Stimulated activated CD8-positive, alpha-beta memory T cell treated with anti-CD3 and anti-CD28 coated beads, Interleukin-7, amount 100 ng/mL, for 48 hours (primary cell): ENCODE measurements at places on chromosomes 1 and 21.

- DNase-seq = no peak
Observed at GRCh38 chr1:92070892-92071291, 4.3 kb downstream of the SETSIP start.

GRCh38 chr1:61993331-61993961 is 201.2 kb upstream of the L1TD1 start:
- DNase-seq = no peak

GRCh38 chr1:156096640-156097391 is 14.6 kb upstream of the MEX3A start:
- DNase-seq = peak; percentile 95

GRCh38 chr1:68590473-68590872 is 93.6 kb upstream of the DEPDC1 start:
- DNase-seq = no peak

DNA sequence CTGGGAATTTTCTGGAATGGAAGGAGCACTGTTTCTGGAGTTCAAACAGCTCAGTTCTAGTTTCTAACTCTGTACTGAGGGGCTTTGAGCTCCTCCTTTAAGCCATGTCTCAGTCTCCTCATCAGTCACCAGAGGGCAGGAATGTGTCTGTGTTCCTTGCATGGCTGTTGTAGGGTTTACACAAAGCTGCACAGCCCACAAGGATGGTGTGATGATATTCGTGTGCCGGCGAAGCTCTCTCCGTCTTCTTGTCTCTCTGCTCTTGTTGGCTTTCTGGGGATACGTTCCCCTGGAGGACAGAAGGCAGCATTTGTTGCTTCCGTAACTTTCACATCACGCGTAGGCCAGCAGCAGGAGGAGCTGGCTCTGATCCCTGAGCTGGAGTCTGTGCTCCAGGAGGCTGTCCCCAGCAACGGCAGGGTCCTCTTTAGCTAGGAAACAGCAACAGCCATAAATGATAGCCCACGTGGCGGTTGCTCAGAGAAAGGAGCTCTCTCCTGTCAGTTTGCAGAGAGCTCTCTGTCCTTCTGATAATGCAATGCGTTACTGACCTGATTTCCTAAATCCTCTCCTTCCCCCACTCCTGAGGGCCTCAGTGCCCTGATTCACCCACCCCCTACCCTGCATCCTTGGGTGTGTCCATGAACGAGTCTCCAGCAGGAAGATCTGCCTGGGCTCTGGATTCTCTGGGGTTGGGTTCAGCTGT is 189.2 kb upstream of the VAMP3 start:
- no peak for DNase-seq

- no peak for DNase-seq
Observed at GRCh38 chr1:89200663-89201062, 1.9 kb upstream of the GBP4 start.

DNA sequence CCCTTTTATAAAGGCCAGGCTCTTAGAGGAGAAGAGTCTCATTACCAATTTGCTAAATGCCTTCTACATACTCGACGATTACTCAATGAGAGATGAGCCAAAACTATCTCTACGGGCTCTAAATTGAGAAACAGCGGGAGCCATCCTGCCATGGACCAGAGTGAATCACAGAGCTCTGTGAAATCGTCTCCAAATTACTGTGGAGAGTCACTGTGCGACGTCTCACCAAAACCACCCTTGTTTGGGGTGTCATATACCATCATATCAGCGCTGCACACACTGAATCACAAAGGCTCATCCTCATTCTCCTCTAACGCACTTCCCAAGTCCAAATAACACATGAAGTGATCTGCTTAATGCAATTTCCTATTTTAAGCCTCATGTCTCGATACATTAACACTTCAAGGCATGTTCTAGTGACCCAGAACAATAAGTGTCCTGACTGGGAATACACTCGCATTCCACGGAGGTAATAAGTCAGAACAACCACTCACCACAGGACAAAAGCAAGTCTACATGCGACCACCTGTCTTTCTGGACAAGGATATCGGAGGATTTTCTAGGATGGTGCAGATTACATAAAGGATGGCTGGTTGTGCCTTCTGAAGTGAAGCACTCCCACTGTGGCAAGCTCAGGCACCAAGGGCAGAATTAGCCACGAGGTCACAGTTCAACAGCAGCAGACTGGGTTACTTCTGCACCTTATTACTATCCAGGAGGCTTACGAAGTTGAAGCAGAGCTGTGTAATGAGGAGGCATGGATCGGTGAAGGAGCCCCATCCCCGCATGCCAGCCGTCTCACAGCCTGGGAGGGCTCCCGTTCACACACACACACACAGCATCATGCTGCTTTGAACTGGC is 44.3 kb downstream of the NID1 start:
- no peak for DNase-seq

DNA sequence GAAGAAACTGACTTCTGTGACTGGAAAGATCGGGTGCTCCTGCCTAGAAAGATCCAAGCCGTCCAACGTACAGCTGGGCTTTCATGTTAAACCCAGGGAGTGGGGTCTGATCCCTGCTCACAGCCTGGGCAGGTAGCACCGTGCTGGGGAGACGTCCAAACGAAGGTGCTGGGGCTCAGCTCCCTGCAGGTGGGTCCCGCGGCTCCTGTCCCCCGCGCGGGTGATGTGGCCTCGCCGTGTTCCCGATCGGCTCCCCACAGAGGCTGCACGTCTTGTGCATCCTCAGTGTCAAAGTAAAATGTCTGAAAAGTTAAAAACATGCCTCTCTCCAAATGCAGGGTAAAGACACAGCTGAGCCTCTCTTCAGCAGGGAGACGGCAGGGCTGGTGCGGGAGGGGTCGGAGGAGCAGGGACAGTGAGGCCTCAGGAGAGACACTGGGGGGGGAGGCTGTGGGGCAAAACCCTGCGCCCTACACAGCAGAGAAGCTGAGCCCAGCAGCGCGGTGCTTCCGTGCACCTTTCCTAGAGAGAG is 40.1 kb upstream of the COL6A2 start:
- no peak for DNase-seq

DNA sequence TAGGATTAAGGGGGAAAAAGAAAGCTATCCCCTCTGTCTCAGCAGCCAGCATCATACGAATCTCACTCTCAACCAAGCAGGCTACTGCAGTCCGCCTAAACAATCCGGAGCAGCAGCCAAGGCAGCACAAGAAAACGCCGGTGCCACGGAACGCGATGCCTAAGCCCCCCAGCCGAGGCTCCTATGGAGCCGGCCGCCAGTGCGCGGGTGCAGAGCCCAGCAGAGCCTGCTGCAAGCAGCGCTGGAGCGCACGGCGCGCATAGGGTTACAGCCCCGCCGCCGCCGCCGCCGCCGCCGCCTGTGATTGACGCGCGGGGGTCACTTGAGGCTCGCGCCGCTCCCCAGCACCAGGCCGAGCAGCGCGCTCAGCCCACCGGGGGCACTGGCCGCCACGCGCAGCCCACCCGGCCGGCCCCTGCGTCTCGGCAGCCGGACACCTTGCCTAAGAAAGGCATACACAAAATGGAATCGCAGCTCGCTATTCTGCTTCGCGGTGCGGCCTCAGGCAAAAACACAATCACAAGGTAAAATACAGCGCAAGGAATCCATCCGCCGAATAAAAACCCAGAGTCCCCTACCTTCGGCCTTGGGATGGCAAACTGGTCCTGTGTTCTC is 780 bp downstream of the HIVEP3 start:
- DNase-seq = no peak

GRCh38 chr1:10451287-10451686 is 1.5 kb downstream of the CORT start:
- DNase-seq = no peak

DNA sequence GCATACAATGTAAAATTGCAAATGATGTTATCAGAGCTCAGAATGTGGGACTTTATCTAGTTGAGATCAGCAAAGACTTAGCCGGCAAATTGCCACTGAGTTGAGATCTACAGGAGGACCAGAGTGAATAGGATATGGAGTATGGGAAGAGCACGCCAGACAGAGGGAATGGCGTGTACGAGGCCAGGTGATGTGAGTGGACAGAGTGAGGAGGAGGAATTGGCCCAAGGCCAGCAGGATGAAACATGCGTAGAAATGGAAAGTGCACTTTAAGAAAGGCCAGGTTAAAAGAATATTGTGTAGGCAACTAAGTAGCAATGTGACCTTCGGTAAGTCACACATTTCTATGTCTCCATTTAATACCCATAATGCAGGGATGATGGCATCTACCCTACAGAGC is 211.0 kb downstream of the ZP4 start:
- no peak for DNase-seq

DNA sequence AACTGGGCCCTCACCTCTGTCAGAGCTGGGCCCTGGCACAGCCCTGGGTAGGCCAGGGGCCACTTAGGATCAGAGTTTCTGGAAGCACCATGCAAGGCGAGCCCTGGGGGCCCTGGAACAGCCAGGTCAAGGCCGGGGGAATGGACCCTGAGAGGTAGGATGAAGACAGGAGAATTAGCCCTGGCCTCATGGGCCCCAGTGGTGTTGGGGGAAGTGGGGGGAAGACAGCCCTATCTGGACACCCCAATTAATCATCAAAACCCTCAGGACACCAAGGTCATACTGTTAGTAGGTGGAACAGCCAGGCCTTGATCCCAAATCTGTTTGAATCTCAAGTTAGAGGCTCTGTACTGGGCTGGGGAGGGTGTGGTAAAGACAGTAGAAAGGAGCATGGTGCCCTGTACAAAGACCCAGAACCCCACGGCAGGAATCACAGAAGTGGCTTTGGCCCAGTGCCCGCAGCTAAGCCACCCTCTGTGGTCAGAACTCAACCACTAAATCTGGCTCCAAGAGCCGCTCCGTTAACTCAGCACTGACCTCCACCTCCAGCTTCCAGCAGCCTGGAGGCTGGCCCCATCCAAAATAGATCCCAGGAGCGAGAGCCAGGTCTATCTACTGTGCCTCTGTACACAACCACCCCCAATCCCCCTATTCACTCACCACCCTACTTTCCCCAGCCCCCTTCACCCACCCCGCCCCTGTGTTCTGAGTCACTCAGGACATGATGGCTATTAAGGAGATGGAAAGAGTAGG is 14.0 kb upstream of the TRIM63 start:
- DNase-seq = no peak

- peak; percentile 66 for DNase-seq
Observed at GRCh38 chr1:109739738-109740614, 862 bp downstream of the GSTM3 start.

GRCh38 chr1:197976368-197976767 is 59.2 kb downstream of the LHX9 start:
- DNase-seq = no peak

DNA sequence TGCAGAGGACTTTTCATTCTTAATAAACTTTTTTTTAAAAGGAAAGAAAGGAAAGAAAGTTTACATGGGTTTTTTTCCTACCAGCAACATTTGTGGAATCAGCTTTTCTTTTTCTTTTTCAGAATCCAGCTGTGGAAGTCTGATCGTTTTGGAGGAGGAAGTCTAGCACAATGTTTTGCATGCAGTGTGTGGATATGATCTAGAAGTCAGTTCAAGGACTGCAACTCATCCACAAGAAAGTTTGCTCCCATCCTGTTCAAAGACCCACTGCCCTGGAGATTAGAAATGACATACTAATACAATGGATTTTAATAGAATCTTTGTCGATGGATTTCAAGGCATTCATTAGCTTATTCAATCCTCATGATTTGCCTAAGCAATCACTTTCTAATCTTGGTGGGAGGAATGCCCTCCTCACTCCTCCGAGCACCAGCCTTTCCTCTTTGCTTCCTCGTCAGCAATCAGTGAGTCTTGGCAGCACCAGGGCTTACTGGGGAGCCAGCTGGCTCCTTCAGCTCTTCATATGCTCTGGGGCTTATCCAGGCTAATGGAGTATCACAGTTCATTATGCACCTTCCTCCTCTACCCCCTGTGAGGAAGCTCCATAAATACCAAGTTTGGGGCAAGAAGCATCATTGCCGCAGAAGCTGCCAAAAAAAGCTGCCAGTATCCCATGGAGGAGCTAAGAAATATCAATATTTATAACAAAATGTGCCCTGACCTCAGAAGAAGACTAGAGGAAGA is 392.3 kb upstream of the PKN2 start:
- no peak for DNase-seq

- DNase-seq = no peak
Observed at GRCh38 chr1:22889213-22889827, 83.3 kb downstream of the LACTBL1 start.

- no peak for DNase-seq
Observed at GRCh38 chr1:168368131-168368530, 87.5 kb downstream of the TBX19 start.

GRCh38 chr1:73800376-73800775 is 397.6 kb downstream of the LRRIQ3 start:
- no peak for DNase-seq

DNA sequence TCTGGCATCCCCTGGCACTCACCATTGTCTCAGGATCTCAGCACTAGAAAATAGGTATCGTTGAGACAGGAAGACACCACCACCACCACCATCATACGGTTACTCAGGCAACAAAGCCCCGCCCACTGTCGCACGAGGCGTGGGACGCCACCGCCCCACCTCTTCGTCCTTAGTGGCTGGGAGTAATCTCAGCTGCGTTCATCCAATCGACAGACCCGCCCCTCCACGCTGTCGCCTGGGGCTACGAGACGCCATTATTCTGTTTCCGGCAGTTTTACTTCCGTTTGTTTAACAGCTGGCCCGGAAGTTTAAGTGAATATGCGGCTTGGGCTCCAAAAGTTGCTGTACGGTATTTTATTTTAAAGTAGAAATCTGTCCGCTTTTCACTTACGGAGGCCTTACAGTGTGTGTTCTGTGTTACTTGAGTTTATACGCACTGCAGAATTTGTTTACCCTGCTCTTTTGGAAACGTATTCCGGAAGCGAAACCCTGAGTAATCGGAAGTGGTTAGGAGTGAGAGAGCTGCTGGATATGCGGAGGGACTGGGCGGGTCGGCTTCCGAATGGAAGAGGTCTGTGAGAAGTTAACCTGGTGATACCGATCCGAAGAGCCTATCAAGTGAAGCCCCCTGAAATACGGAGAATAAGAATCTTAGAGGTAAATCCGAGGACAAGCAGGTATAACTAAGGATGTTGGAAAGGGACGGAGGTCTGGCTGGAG is at the start of the genes BLZF1 and NME7:
BLZF1 (plus strand) TSS at position 510 of the 720 bp plus-strand sequence. CDS start 1,328 bp downstream, outside the sequence.
NME7 (minus strand) TSS at position 112 of the 720 bp plus-strand sequence; CDS start at position 25, 87 bp downstream.
- peak; percentile 96 for DNase-seq

GRCh38 chr1:193479187-193479586 is 292.8 kb upstream of the B3GALT2 start:
- peak; percentile 19 for DNase-seq

GRCh38 chr1:185468626-185469025 is 151.6 kb upstream of the IVNS1ABP start:
- DNase-seq = no peak

- DNase-seq = no peak
Observed at GRCh38 chr1:227901239-227901905, 46.4 kb downstream of the WNT9A start.

- DNase-seq = no peak
Observed at GRCh38 chr1:49190138-49190537, 413.4 kb upstream of the BEND5 start.

- DNase-seq = no peak
Observed at GRCh38 chr1:180424848-180425457, 77.4 kb downstream of the ACBD6 start.

- DNase-seq = no peak
Observed at GRCh38 chr21:14538483-14538882, 7.6 kb downstream of the SAMSN1 start.
